ENCODE measurements at places on chromosomes 7 and 10.

DNA sequence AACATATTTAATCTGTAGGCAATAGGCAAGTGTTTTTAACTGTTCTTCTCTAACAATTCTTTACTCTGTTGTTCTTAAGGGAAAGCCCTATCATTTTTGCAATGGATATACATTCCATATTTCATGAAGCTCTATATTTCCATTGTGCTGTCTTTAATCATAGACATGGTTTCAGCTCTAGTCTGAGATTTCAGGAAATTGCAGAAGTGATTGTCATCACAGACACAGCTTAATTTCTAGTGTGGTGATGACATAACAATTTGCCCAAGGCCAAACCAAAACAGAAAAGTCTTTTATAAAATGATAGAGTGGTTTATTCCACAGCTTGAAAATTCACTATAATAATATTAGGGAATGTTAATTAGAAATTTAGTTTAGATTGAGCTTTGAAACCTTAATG, 494.1 kb upstream of the SEMA3A start:
- peak; percentile 84 for DNase-seq

DNA sequence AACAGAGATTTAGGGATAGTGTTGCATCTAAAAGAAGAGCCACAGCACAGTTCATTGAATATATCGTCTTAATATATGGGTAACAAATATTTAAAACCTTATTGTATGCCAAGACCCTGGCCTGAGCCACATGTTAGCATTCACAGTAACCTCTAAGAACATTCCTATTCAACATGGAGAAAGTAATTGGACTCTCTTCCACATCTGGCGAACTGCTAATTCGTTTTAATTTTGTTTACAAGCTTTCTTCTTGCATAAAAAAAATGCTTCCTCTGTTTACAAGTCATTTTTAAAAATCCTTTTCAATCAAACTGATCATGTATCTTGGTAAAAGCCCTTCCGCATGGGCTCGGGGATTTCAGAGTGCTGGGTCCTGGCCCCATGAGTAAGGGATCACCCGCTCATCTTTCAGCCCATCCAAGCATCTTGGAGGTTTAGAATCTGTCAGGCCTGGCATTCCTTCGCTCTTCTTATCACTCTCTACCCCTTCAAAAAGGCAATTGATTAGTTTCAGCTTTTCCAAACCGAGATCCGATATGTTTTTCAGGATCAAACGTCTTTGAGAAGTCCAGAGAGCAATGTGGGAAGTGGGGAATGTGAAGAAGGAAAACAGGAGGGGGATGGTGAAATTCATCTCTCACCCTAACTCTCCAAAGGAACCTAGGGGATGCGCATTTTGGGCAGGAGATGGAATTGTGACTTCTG, 7.3 kb downstream of the TWIST1 start:
- no peak for DNase-seq

DNA sequence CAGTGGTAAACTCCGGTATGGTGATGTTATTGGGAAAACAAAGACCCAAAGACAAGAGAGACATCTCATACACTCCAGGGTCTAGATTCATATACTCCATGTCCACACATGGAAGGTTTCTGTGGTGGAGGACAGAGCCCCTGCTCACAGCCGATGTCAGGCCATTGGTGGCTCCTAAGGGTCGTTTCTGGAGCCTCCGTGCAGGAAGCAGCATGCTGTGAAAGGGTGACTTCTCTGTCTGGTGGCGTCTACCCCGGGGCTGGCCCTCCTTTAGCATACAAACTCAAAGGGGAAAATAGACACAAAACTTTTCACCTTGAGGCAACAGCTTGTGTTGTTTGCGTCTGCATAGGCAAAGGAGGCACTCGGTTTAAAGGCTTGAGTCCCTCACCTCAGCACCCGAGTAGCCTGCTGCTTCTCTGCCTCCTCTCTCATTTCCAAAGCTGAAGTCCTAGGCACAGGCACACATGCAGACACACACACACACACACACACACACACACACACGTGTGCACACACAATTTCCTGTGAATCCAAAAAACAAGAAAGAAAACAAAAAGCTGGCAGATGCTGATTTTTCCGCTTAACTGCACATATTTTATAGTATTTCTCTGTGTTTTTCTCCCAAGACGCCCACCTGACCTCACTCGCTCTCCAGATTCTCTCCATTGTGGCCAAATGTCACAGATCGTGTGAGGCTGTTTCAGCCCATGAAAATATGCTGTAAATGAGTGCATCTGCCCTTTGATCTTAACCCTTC, 601.4 kb upstream of the MGMT start:
- no peak for DNase-seq

DNA sequence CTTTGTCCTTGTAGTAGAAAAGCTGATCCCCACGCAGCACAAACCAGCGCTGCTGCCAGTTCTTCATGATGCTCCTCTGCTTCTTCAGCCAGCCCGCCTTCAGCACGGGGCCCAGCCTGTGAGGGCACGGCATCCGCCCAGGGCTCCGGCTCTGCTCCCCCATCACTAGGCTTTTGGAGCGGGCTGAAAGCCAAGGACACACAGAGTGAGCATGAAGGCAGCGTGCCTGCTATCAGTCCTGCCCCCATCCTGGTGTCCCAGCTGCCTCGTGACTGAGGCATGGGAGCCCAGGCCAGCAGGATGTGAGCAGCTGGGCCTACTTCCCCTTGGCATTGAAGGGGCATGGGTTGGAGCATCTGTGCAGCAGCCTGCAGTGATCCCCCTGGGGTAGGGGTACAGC, 21.9 kb downstream of the ARHGAP22 start:
- no peak for DNase-seq

DNA sequence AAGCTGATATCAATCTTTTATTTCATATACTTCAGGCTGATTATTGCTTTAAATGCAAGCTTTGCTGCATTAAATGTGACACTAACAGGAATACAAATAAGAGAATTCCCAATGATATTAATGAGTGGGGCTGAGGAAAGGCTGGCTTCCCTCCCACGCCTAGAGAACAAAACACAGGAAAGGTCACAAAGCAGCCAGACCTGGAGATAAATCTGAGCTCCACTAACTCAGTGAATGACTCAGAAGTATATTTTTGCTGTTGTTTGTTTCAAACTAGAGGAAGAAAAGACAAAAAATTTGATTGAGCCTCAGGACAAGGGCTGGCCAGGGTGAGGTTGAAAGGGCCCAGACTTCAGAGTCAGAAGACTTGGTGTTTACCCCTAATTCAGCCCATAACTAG, 88.1 kb downstream of the XPNPEP1 start:
- DNase-seq: no peak

DNA sequence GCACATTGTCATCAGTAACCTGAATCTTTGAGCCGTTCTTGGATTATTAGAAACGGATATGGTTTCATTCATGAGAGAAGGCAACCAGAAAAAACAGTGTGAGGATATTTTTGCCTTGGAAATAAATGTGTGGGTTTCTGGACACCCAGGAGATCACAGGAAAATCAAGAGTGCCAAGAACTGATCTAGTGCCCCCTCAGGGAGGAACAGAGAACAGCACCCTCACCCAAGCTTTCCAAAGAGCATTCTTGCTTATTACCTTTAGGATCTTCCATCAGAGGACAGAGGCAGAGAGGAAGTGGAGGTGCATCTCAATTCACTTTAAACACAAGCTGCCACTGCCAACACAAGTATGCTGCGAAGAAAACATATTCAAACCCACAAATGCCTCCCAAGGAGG, 851.5 kb upstream of the COBL start:
- DNase-seq: no peak

- no peak for DNase-seq
Measured at GRCh38 chr7:92612501-92612900, 22.3 kb upstream of the FAM133B start.

GRCh38 chr7:26278770-26279169, 12.9 kb upstream of the SNX10 start:
- no peak for DNase-seq

DNA sequence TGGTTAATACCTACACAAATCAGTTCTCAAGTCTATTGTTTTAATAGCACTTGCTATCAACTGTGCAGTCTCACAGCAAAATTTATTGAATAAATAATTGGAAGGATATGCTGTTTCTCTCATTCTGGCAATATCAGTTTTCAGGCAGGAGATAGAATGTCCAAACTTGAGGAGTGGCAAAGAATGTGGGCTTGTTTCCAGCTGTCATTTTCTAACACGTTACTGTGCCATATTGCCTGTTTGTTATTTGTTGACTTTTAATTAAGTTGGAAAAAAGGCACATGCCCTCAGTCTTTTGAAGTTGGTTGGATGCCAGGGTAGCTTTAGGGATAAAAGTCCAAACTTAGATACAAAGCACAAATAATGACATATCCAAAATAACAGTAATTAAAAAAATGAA, 52.2 kb downstream of the MAGI2 start:
- no peak for DNase-seq

DNA sequence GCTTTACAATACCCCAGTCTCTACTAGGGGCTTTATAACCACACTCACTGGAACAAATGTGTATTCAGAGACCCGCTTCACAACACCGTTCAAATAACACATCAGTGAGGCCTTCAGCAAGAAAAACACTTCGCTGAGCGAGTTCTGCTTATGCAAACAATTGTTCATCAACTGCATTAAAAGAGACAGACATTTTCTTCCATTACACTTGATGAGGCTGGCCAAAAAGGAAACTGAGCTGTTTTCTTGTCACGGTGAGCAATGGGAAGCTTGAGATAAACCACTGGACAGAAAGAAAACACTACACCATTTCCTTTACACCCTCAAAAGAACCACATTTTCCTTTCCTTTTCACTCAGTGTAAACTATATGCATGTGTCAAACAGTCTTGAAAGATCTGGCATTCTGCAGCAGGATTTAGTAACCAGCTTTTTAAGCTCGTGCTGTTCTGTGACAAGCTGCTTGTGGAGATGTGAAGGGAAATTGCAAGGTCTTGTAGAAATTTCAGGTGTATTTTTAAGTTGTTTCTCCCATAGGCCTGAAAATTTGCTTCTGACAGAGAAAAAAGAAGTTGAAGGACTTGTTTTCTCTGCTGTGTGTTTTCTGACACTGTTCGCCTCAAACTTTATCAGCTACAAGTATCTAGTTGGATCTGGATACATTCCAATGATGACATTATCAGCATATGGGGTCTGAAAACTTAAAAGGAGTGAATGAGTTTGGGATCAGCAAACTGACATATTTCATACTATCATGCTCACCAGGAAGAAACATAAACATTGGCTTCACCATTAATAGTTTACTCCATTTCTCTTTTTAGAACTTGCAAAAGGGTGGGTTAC, 693.1 kb downstream of the PARD3 start:
- no peak for DNase-seq

GRCh38 chr7:157538321-157538720, 201.5 kb downstream of the DNAJB6 start:
- no peak for DNase-seq

GRCh38 chr7:115435178-115435577, 513.3 kb downstream of the MDFIC start:
- DNase-seq: no peak

DNA sequence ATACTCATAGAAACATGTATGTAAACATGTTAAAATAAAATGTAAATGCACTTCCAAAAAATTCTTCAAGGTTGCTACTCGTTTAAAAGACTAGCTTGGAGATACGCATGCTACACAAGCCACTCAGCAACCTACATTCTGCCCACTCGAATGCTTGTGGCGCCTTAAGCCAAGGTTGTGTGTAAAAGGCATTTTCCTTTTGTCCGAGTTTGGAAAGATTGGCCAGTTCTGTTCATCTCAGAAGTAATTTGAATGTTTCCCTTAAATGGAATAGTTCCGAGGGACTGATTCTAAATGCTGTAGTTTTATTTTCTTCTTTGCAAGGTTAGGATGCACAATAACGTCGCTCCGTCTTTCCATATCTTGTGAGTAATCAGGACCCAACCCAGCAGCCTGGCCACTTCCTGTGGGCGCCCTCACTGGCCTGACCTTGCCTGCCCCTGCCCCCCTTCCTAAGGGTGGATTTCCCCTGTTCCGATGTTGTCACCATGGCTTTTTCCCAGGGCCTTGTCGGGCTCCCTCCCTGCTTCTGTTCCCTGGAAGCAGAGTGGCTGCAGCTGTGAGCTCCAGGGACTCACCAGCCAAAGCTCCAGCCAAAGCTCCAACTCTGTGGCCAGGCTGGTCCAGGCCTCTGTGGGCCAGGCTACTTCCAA, 70.6 kb downstream of the PTPRE start:
- DNase-seq: no peak

- no peak for DNase-seq
Measured at GRCh38 chr10:69123306-69123746, 652 bp upstream of the VPS26A start.

DNA sequence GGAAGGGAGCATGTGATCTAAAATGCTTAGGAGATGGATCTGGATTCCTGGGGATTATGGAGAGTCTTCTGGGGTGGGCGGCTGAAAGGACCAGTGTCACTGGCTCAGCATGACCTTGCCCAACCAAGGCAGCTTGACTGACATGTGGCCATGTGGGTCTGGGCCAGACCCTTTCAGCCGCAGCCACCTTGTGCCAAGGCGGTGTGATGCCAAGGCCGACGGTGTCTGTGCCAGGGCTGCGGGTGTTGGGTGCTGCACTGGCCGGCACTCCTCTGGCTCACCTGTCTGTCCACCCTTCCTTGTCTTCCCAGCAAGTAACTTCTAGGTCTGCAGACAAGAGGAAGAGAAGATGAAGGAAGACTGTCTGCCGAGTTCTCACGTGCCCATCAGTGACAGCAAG, 8.8 kb downstream of the DEPP1 start:
- no peak for DNase-seq

GRCh38 chr7:148747274-148747673, 48.6 kb downstream of the CUL1 start:
- DNase-seq: no peak

GRCh38 chr7:120988591-120989256, at the start of gene CPED1:
Gene CPED1, plus strand, starts transcription at chr7:120988711. Its CDS starts 911 bp downstream, at chr7:120989622.
- peak; percentile 63 for DNase-seq

DNA sequence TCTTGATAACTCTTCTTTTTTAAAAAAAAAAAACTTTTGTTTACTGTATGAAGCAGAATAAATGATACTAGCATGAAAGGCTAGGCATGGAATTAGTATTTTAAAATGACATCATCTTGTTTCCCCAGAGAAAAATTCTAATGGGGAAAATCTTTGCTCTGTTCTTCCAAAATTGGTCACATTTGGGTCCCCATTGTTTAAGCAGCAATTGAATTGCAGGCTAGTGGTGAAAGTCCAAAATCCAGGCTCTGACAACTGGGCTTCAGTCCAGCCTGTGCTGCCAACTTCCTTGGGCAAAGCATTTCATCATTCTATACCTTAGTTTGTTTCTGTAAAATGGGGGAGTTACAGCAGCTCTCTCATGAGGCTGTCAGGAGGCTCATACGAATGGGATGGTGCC, 726.4 kb downstream of the KCNMA1 start:
- DNase-seq: no peak

DNA sequence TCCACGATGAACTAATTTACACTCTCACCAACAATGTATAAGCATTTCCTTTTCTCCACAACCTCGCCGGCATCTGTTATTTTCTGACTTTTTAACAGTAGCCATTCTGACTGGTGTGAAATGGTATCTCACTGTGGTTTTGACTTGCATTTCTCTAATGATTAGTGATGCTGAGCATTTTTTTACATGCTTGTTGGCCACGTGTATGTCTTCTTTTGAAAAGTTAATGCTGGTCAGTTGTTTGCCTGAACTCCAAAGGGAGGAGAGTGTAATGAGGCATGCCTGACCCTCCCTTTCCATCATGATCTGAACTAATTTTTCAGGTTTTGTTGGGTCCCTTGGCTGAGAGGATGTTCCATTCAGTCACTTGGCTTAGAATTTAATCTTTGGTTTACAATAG, 50.7 kb upstream of the SVIL start:
- DNase-seq: no peak
